ENCODE measurements at places on chromosomes 3 and 15.
A peak's percentile ranks its signal among the peaks of the same experiment; 100 is the strongest.

GRCh38 chr3:34070831-34071585 is 272.6 kb downstream of the PDCD6IP start:
- DNase-seq: no peak

DNA sequence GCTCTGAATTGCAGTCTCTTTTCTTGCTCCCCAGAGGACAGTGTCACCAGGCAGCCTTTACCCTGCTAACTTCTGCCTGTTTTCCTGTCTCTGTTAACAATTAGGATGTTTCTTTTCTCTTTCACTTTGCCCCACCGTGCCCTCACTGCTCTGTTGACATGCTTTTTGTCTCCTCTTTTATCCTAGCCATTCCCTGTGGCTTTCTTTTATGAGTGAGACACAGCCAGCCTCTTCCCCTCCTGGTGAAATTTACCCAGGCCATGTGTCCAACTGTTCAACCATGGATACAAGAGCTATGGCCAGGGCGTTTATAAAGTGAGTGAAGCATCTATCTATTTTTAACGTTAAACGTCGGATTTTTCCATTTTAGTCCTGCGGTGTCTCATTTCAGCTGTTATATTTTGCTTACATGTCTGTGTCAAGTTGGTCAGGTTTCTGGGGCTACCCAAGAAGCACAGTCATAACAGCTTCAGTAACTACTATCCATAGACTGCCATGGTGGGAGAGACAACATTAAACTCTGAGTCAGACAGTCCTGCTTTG is 443.2 kb upstream of the AZI2 start:
- DNase-seq: no peak

DNA sequence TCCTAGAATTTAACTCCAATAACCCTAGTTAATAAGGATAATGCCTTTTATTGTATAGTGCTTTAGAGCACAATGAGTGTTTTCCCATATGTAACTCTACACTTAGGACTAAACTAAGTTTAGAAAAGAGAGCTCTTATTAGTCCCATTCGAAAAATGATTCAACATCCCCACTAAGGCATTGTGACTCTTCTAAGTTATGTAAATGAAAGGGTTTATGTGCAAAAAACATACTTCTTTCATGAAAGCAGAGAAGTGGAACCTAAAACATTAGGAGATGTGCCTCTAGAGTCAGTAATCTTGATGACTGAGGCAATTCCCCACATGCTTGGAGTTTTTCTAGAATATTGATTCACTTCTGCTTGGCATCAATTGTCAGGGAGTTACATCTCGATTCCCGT is 344.1 kb upstream of the ZNF717 start:
- DNase-seq: no peak

- DNase-seq: peak; percentile 12
Measured at GRCh38 chr3:120147072-120147871, 53.0 kb upstream of the GSK3B start.

DNA sequence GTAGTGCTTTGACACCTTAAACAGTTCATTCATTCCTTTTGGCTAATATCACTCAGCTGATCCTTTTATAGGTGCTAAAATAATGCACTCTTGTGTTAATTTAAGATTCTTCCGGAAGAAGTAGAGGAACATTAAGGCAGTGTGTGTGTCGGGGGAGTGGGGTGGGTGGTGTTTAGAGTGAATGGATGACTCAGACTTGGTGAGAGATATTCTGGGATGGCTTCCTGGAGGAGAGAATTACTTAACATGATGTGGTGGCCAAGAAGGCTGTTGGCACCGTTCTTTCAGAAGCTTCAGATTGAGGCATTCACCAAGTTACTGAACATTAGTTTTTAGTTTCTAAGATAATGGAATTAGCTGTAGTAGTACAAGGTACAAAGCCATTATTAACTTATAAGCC is 125.6 kb upstream of the ROPN1 start:
- DNase-seq: no peak

DNA sequence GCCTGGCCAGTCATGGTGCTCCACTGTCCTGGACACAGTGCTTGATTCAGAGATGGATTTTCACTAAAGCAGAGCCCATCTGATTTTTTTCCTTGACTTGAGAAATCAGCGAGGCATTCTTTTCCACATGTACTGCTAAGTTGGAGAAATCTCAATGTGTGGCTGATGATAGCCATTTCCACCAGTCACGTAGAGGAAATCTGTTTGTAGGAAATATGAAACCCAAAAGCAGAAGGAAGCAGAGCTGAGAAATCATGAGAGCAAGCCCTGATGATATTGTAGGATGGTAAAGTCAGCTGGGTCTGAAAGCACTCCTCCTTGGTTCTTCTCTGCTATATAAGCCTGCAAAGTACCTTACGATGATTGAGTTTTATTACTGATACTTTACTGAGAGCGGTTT is 1233.4 kb downstream of the ROBO2 start:
- no peak for DNase-seq

GRCh38 chr3:182789371-182789770 is 3.9 kb upstream of the ATP11B start:
- no peak for DNase-seq

- no peak for DNase-seq
Measured at GRCh38 chr15:35505809-35506208, 40.2 kb downstream of the DPH6 start.

DNA sequence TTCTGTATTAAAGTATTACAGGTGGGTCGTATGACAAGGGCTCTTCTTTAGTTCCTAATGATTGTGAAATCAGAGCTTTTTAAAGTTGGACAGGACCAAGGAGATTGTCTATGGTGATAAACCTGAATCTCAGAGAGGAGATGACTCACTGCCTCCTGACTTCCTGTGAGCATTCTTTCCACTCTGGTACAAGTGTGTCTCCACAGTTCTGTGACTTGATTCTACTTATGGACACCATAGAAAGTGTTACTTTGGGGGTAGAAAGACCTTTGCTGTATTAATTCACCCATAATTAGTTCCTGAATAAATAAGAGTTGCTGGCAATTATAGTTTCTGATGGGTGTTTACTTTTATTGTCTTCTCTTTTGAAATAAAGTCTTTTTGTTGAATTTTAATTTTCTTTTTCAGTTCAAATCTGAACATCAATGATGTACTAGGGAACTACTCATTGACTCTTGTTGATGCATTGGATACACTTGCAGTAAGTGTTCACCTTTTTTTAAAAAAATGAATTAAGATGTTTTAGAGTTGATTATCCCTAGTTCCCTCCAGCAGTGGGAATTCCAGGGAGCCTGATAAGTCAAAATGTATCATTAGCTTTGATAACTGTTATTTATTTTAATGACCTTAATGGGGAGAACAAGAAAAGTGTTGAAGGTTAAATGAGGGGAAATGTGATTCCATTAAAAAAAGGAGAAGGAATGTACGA is 7.4 kb downstream of the EDEM1 start:
- no peak for DNase-seq

GRCh38 chr15:88747111-88747510 is 56.1 kb upstream of the ACAN start:
- DNase-seq: no peak

- DNase-seq: no peak
Measured at GRCh38 chr3:25246913-25247312, 181.2 kb upstream of the RARB start.

DNA sequence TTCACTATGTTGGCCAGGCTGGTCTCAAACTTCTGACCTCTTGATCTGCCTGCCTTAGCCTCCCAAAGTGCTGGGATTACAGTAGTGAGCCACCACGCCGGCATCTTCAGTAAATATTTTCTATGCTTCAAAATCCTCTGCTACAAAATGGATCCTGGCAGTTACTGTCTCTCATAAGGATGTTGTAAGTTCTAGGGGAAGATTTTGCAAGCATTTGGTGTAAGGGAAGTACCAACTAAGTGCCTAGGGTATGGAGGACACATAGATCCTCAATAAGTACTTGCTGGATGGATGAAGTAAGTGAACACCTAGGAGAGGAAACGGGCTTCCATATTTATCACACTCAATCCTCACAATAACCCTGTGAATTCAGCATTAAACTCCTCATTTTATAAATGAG is 6.6 kb downstream of the TM4SF4 start:
- DNase-seq: no peak

GRCh38 chr3:159911664-159912037 is 77.0 kb upstream of the IL12A start:
- no peak for DNase-seq

DNA sequence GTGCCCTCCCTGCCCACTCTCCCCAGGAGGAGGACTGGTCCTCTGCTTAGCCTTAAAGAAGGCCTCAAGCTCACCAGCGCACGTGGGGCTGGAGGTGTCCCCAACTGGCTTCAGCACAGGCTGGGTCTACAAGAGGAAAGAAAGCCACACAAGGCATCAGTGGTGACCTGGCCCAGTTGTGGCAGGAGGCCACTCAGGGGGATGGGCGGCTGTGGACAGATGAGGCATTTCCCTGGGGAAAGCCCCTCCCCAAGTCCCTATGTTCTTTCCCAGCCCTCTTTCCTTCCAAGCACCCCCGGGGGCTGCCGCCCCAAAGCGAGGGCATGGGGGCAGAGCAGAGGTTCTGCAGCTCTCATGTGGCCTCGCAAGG is 155.2 kb upstream of the TLE3 start:
- DNase-seq: no peak

GRCh38 chr3:164918905-164919304 is 159.4 kb downstream of the SI start:
- DNase-seq: no peak

- DNase-seq: no peak
Measured at GRCh38 chr3:39372833-39373232, 10.3 kb upstream of the SLC25A38 start.

GRCh38 chr15:57503911-57504598 is 87.6 kb upstream of the MYZAP start:
- DNase-seq: no peak

DNA sequence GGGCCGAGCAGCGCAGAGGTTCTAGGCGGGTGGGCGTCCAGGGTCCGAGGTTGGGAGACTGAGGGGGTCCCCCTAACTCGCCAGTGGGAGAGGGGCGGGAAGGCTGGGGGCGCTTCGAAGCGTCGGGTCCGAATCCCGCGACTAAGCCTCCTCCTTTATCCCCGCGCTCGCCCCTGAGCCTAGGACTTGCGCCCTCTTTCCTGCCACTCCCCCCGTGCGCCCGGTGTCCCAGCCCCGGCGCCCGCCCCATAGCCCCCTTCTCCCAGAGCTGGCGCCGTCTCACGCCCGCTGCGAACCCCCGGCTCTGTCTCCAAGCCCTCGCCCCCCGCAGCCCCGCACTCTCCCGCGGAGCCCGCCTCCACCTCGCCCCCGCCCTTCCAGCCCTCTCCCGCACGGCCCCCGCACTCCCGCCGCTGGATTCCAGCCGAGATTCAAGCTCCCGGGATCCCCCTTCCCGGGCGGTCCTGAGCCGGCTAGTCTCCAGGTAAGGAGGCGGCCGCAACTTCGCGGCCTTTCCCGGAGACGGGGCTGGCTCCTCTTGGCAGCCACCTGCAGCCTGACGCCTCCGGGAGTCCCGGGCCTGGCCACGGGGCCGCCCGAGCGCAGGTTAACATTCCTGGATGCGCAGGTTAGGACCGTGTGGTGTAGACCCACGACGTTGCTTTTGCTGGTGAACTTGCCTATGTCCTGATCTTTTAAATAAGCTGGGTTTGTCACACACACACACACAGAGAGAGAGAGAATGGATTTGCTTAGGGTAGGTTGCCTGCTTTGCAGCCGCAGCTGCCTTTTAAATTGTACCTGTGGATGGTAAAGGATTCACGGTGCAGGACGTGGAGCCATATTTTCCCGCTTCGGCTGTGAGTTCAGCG is 563 bp downstream of the PXYLP1 start:
- DNase-seq: peak; percentile 10

DNA sequence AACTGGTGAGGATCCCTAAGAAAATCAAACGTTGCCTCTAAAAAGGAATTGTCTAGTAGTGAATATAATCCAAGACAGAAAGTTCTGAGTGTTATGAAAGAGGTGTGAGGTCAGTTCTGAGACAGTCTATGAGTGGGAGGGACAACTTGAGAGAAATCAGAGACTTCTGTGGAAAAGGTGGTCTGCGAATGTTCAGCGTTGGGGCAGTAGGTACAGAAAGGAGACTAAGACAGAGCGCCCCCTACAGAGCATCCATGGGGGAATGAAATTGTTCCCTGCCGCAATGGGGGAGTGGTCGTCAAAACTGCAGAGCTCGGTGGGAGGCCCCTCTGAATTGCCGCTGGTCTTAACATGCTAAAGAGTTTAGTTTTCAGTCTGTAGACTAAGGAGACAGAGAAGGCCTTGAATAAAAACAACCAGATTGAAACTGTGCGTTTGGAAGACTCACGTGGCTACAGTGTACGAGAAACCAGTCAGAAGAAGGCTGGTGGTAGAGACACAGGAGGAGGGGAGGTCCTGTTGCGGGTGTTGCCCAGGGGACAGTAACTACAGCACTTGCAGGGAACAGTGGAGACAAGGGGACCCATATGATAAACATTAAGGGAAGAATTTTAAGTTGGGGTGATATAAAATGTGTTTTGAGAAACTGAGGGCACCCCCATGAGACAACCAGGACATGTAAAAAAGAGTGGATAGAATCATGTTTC is 6.9 kb downstream of the TNIK start:
- no peak for DNase-seq

GRCh38 chr3:59994732-59995304 is 945.0 kb upstream of the CFAP20DC start:
- DNase-seq: no peak

- no peak for DNase-seq
Measured at GRCh38 chr3:161084277-161084676, 20.9 kb downstream of the B3GALNT1 start.

GRCh38 chr3:130839813-130840212 is 54.1 kb upstream of the ATP2C1 start:
- no peak for DNase-seq

- DNase-seq: no peak
Measured at GRCh38 chr15:90213122-90213817, 12.1 kb downstream of the SEMA4B start.

DNA sequence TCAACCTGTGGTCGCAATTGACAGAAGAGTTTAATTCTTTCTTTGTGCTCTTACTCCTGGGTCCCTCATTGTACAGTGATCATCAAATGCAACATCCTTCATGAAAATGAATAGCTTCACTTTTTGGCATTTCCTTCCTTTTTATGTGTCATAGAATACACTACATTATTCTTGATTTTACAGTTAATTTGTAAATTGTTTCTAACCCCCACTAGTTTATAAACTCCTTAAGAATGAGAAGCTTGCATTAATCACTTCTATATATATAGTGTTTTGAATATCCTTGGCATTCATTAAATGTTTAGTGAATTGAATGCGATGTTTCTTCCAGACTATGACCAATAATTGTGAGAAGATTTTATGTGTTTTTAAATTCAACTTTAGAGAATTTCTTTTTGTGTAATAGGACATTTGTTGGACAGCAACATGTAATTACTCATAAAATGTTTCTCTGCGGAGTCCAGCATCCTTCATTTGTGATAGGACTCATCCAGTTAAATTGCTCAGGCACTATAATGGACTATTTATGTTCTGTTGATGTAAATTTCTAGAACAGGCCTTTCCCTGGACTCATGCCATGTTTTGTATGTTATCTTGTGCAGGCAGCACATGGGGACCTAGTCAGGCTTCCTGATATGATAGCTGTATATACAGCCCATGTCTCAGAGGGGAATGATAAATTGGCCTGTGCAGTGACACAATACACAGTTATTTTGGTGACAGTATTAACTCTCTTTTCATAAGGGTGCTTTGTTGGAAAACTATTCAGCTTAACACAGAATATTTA is 51.3 kb downstream of the MBNL1 start:
- no peak for DNase-seq
